ENCODE measurements at places on chromosomes 6 and 20.

- no peak for DNase-seq
Observed at GRCh38 chr6:134546962-134547645, 229.2 kb upstream of the SGK1 start.

- no peak for DNase-seq
Observed at GRCh38 chr20:46261456-46262253, 46.6 kb downstream of the CDH22 start.

DNA sequence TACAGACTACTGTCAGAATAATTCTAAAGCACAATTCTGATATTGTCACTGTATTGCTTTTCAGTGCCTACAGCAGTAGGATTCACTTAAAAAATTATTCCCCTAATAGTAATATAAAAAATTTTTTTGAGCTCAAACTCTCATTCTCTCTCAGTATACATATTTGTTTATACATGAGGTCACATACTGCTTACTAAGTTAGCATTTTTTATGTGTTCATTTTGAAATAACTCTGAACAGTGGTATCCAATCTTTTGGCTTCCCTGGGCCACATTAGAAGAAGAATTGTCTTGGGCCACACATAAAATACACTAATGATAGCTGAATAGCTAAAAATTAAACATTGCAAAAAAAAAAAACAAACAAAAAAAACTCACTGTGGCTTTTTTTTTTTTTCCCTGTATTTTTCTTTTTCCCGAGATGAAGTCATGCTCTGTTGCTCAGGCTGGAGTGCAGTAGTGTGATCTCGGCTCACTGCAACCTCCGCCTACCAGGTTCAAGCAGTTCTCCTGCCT lies 38.6 kb downstream of the ASXL1 start:
- DNase-seq, result no peak

DNA sequence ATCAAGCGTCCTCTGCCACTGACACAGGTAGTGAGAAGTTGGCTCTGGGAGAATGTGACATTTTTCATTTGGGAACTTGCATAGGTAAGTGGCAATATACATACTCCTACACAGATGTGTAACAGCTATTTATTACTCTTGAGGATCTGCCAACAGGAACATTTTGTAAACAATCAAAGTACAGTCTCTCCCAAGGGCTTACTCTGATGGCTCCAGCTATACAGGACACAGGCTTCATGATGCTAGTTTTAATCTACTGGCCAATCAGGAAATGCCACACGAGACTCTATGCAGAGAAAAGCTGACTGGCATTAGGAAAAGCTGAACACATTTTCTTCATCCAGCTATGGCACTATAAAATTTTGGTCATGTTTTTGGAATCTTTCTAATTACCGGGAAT lies 57.8 kb downstream of the POPDC3 start:
- DNase-seq, result no peak

- no peak for DNase-seq
Observed at GRCh38 chr6:146719387-146719786, 120.6 kb downstream of the ADGB start.

- no peak for DNase-seq
Observed at GRCh38 chr6:158593670-158594069, 33.8 kb downstream of the TMEM181 start.

DNA sequence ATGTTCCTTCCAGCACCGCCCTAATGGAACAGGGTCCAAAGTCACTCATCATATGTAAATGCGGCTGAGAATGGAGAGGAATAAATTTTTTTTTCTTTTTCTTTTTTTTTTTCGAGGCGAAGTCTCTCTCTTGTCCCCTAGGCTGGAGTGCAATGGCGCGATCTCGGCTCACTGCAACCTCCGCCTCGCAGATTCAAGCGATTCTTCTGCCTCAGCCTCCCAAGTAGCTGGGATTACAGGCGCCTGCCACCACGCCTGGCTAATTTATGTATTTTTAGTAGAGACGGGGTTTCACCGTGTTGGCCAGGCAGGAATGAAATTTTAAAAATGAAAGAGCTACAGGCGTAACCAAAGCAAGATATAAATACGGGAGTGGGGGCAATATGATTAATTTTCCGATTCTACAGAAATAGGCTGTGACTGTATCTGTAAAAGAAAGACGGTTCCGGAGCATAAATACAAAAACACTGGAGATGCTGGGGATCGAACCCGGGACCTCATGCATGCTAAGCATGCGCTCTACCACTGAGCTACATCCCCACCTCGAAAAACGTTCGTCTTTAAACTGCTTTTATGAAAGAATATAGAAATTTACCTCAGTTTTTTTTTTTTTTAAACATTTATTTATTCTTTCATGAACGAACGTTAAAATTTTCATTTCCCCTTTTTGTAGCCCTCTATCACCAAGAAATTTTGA lies 132.2 kb downstream of the GPX5 start:
- DNase-seq, result peak; percentile 71

DNA sequence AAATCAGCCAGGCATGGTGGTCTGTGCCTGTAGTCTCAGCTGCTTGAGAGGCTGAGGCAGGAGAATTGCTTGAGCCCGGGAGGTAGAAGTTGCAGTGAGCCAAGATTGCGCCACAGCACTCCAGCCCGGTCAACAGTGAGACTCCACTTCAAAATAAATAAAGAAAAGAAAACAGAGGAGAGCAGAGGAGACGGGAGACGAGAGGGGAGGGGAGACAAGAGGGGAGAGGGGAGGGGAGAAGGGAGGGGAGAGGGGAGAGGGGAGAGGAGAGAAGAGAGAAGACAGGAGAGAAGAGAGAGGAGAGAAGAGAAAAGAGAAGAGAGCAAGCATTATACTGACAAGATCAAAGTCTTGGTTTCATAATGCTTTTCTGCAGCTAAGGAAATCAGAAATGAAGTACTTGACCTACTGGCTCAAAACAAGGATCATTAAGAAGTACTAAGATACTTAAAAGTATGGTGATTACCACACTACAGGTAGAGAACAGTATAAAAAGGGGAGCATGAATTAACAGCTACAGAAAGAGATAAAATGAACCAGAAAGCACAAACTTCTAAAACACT lies 30.5 kb downstream of the FAM8A1 start:
- DNase-seq, result no peak

DNA sequence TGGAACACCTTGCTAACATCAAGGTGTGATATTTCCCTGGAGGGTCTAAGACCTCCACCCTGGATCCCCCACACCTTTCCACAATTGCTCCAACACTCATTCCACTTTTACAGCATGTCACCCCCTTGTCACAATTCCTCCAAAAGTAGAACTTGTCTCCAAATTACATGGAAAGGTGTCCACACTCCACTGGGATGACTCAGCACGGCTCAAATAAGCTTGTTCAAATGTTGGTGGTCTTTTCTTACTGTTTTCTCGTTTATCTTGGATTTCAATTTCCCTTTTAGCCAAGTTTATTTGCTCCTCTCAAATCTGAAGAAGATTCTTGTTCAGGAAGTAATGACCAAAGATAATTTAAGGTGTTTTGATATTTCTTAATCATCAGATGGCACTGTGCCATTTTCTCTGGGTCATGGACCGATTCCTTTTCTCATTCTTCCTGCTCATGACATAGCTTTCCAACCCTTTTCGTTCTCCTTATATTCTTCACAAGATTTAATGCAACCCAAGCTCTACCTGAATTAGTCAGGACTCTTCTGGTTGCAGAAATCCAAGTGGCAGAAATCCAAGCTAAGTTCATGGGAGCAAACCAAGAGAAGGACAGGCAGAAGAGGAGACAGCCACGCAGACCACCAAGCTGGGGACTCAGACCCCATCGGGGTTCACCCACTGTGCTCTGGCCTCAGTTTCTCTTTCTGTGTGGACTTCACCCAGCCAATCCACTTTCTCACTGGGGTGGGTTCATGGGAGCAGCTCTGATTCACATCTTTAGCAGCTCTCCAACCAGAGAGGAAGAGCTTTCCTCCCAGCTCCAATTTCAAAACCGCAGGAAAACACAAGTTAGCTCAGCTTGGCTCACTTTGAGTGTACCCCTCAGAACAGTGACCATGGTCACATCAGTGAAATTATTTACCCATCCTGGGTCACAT lies 110.5 kb upstream of the CDYL start:
- no peak for DNase-seq

- no peak for DNase-seq
Observed at GRCh38 chr6:71454056-71454455, 165.4 kb downstream of the OGFRL1 start.

DNA sequence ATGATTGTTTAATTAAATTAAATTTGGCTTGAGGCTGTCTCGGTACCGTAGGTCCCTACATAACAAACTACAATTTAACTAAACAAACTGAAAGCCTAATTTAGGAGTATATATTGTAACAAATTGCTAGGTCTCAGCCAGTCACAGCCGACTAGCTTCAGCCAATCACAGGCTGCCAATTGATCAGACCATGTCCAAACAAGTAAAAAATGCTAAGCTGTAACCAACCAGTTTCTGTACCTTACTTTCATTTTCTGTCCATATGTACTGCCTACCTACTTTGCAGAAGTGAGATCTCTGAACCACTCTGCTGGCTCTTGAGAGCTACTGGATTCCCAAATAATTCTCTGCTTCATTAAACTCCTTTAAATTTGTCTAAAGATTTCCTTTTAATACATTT lies 648.0 kb upstream of the GJE1 start:
- DNase-seq, result no peak

GRCh38 chr6:16240589-16241320 lies 2.4 kb downstream of the GMPR start:
- DNase-seq, result no peak

All from right lung (tissue), 10 donors.